ENCODE measurements at places on chromosomes 1 and 21.

- peak; percentile 77 for DNase-seq
These were observed 22.1 kb downstream of the A3GALT2 start for GRCh38 chr1:33298623-33299277.

GRCh38 chr1:21335750-21336224 is 45.5 kb upstream of the ECE1 start:
- DNase-seq: no peak

DNA sequence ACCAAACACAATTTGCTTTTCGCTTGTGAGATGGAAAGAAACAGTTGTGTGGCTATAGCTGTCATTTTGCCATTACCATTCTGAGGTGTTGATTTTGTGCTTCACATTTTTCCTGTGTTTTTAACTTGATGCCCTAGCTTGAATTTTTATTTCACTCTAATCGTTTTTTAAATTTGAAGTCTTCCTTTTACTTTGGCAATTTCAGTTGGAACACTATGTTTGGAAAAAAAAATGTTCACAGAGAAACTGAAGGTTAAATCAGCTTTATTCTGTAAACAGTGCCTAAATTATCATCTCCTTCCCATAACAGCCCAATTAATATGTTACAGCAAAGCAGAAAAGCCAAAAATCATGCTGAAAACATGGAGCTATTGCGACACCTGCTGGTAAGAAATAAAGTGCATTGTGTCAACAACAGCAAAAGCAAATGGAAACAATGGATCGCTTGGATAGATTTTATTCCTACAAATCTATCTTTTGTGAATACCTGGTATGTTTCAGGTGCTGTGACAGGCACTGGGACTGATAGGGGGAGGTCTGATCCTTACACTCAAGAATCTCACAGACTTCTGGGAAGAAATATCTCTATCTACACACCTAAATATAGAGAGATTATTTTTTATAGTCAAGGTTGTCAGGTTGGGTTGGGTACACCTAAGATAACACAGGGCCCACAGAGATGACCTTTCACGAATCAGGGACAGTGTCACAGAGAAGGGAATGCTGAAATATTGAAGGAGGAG is 16.2 kb upstream of the ERICH3 start:
- DNase-seq: peak; percentile 53

DNA sequence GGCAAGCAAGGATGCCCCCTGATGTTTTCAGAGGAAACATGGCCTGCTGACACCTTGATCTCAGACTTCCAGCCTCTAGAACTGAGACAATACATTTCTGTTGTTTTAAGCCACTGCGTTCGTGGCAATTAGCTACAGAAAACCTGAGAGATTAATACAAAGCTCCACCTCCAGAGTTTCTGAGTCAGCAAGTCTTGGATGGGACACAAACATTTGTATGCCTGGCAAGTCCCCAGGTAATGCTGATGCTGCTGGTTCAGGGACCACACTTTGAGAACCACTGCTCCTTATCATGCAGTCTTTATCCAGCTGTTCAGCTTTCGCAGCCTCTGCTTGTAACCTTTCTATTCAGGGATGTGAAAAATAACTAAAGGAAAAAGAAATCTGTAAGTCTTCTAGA is 565.7 kb upstream of the PLXNA2 start:
- no peak for DNase-seq

DNA sequence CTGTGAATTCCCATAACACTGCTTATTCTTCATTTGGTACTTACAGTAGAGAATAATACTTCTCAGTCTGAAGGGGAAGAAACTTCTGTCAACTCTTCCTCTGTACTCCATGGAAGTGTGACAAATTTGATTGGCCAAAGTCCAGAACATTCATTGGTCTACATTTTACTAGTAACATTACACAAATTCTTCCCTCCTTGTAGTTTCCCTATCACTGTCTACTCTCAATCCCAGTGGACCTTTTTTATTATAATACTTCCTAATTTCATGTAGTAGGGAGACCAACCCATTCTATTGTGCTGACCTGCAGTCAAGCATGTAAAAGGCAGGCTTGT is 74.7 kb downstream of the ALG6 start:
- no peak for DNase-seq

- DNase-seq: no peak
These were observed 147.8 kb downstream of the TENT5C start for GRCh38 chr1:117753652-117754051.

DNA sequence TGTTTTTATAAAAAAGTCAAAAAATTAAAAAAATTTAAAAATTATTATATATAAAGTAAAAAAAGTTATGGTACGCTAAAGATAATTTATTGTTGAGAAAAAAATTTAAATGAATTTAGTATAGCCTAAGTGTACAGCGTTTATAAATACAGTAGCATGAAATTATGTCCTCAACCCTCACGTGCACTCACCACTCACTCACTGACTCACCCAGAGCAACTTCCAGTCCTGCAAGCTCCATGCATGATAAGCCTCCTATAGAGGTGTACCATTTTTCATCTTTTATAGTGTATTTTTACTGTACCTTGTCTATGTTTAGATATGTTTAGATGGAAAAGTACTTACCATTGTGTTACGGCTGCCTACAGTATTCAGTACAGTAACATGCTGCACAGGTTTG is 5.1 kb downstream of the DISC1 start:
- DNase-seq: no peak

- no peak for DNase-seq
These were observed 36.3 kb downstream of the MAN1A2 start for GRCh38 chr1:117403597-117403996.

DNA sequence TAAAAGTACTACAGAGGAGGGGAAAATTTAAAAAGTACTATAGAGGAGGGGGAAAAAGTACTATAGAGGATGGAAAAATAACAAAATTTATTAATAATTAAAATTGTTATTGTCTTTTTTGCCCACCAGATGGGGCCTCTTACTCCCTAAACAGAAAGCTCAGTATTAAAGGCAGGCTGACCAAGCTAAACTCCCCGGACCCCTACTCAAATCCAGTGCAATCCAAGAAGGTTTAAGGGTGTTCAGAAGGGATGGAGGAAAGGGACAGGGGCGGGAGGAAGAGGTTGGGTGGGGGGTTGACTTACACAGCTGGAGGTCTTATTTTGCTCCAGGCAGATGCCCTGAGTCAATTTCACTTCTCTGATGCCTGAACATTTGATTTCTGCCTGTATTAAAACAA is 13.7 kb downstream of the CD34 start:
- no peak for DNase-seq

- DNase-seq: no peak
These were observed 7.3 kb downstream of the ODF2L start for GRCh38 chr1:86388777-86389176.

GRCh38 chr1:162892906-162893611 is 32.1 kb upstream of the CCDC190 start:
- DNase-seq: no peak

- no peak for DNase-seq
These were observed 11.7 kb downstream of the RUNX1 start for GRCh38 chr21:35037384-35037765.

DNA sequence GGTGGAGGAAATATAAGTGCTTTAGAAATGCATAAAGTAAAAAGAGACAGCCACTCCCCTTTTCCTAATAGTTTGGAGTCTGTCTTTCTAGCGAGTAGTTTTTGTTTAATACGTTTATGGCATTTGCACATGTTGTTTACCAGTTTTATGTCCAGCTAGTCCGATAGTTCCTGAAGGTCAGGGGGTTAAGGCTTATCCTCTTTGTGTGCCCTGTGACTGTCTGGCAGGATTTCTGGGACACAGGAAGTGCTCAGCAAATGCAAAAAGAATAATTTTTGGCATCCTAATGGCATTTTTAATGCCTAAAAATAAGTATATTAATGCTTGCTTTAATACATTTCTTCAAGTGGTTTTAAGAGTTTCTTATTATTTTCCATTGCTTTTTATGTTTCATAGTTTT is 58.4 kb downstream of the DYRK1A start:
- DNase-seq: no peak

DNA sequence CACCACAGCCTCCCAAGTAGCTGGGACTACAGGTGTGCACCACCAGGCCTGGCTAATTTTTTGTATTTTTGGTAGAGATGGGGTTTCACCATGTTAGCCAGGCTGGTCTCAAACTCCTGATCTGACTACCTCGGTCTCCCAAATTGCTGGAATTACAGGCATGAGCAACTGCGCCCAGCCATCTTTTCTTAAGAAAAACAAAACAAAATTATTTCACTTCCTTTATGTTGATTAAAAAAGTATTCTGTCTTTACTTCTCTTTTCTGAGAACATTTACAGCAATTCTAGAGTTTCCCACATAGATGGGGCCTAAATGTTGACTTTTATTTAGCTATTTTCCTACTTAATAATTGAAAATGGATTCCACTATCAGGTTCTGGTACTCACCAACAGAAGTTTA is 17.3 kb upstream of the TMEM183A start:
- DNase-seq: no peak

DNA sequence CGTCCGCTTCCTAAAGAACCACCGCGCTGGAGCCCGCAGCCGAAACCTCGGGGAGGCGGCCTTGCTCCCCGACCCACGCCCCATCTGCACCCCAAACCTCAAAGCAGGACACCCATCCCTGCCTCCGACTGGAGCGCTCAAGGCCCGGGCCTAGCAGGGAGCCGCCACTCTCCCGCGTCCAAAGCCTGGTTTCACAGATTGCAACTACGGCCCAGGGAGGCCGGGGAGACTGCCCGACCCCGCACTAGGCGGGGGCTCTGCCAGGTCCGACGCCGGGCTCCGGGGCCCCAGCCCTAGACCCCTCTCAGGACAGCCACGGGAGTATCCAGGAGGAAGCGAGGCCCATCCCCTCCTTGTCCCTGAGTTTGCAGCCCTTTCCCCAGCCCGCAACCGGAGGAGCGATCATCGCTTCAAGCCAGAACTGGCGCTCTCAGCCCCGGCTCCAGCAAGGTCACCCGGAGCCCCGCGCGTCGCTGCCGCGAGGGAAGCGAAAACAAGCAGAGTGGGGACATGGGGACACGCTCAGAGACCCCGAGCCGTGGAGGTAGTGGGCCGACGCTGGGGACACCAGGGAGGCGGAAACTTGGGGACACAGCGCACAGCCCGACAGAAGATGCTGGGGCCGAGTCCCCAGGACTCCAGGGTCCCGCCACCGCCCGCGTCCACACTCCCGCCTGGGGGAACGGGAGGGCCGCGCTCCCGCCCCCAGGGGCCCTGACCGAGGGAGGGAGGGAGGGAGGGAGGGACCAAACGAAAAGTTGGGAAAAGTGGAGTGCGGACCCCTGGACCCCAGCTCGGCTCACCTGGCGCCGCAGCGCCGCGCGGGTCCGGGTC is 433 bp downstream of the TMEM200B start:
- peak; percentile 55 for DNase-seq

DNA sequence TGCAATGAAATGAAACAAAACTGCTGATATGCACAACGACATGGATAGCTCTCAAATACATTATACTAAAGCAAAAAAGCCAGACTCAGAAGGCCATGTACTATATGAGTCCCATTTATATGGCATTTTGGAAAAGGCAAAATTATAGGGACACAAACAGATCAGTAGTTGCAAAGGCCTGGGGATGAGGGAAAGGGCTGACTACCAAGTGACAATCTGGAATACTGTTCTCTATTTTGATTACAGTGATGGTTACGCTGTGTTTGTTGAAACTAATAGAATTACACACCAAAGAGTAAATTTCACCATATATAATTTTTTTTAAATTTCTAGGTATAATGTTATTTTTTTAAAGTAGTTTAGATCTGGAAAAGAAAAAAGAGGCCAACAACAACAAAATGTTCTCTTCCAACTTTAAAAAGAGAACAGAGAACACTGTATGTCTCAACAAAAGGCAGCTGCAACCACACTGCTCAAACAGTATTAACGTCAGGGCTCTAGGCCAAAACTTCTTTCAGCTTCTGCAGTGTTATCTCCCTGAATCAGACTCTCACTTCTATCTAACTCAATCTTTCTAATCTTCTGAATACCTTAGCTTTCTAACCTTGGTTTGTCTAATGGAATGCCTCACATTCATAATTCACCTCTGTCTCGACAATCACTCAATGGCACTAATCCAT is 75.8 kb downstream of the FOXJ3 start:
- no peak for DNase-seq

- DNase-seq: no peak
These were observed 7.5 kb downstream of the TNFSF18 start for GRCh38 chr1:173043253-173043652.

DNA sequence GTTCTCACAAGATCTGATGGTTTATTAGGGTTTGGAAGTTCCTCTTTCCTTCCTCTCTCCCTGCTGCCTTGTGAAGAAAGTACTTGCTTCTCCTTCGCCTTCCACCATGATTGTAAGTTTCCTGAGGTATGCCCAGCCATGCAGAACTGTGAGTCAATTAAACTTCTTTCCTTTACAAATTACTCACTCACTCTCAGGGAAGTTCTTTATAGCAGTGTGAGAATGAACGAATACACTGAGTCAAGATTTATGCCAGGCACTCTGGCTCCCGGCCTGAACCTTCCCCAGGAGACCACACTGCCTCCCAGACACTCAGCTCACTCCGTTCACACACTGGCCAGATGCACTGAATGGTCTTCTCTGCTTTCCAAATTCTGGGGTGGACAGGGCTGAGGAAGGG is 308.3 kb upstream of the AJAP1 start:
- DNase-seq: no peak

DNA sequence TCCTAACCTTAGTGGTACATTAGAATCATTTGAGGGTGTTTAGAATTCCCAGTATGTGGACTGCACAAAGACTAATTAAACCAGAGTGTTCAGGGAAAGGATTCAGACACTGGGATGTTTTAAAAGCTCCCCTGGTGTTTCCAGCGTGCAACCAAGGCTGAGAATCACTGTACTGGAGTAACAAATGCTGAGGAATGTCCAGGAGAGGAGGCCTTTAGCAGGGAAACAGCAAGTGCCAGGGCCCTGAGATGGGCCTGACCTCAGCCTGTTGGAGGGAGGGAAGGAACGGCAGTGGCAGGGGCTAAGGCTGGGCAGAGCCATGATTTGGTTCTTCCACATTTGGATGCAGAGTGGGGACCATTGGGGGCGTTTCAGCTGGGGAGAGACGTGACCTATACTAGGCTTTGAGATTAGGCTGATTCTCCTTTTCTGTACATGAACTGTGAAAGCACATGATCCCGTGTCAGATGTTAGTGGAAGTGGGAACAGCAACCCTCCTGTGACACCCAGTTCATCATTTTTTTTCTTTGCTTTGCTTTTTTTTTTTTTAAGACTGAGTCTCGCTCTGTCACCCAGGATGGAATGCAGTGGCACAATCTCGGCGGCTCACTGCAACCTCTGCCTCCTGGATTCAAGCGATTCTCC is 49.3 kb downstream of the KANK4 start:
- no peak for DNase-seq

DNA sequence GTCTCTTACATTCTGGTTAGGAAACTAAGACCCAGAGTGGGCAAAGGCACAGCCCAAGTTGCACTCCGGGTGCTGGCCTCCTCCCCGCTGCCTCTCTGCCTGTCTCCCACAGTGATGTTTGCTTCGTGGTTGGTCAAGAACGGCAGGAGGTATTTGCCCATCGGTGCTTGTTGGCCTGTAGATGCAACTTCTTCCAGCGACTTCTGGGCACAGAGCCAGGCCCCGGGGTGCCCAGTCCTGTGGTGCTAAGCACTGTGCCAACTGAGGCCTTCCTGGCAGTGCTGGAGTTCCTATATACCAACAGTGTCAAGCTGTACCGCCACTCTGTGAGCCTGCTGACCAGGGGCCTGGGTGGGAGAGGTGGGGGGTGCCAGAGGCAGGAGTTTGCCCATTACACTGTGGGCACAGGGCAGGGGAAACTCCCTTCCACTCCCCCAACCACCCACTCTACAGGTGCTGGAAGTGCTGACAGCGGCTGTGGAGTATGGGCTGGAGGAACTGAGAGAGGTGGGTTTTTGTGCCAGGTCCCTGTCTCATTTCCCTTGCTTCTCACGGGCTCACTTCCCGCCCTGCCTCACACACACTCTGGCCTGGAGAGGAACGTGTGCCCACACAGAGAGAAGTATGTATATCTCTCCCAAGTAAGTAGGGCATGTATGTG is 1.9 kb downstream of the BTBD19 start:
- DNase-seq: peak; percentile 62
